Breast epithelium (tissue), 4 donors: ENCODE measurements at places on chromosomes 3 and 15.

- peak; percentile 43 for DNase-seq
These were observed 83.4 kb upstream of the POU1F1 start for GRCh38 chr3:87359826-87360225.

- no peak for DNase-seq
These were observed 73.4 kb downstream of the NUP210 start for GRCh38 chr3:13346481-13347389.

DNA sequence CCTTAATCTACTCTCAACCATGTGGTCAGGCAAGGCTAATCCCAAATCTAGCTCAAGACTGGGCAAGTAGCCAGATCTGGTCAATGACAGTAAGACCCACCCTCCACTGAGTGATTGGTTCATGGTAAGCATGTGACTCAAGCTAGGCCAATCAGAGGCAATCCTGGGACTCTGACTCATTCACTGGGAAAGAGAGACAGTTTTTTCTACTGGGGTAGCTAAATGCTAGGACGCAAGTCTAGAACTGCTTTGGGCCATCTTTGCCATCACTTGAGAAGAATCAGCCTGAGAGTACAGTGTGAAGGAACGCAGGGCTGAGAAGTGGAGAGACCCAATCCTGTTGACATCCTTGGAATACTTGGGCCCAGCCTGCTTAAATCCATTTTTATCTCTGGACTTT, 9.4 kb upstream of the RAD18 start:
- no peak for DNase-seq

DNA sequence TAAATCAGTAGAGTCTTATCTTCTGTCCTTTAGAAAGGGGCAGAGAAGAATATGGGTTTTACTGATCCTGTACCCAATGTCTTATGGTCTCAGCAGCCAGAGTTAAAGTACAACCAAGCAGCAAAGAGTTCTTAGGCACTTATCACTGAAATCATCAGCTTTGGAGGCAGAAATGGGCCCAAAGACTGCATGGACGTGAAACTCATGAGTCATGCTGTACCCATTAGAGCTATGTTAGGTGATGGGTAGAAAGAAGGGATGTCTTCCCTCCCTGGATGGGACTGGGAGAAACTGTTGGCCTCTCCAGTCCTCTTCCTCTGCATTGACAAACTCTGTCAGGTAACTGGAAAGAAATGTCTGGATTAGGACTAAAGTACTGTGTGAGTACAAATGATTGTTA, 63.4 kb downstream of the EOMES start:
- DNase-seq = no peak

- no peak for DNase-seq
These were observed 30.8 kb downstream of the PCOLCE2 start for GRCh38 chr3:142858043-142858442.

DNA sequence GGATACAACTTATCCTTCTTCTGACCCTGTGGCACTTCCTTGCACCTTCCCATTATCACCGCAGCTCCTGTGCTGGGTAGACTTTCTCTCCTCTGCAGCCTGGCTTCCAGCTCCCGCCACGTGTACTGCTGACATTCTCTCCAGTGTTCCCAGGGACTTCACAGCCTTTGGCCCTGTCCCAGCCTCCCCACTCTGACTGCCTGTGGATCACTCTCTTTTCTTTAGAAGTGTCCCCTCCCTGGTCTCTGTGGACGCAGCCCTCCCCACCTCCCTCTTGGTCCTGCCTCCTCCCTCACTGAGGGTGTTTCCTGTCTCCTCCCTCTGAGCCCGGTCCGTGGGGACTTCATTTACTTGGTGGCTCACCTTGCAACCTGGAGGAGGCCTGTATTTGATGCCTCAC, 17.4 kb downstream of the PDIA5 start:
- DNase-seq = no peak

DNA sequence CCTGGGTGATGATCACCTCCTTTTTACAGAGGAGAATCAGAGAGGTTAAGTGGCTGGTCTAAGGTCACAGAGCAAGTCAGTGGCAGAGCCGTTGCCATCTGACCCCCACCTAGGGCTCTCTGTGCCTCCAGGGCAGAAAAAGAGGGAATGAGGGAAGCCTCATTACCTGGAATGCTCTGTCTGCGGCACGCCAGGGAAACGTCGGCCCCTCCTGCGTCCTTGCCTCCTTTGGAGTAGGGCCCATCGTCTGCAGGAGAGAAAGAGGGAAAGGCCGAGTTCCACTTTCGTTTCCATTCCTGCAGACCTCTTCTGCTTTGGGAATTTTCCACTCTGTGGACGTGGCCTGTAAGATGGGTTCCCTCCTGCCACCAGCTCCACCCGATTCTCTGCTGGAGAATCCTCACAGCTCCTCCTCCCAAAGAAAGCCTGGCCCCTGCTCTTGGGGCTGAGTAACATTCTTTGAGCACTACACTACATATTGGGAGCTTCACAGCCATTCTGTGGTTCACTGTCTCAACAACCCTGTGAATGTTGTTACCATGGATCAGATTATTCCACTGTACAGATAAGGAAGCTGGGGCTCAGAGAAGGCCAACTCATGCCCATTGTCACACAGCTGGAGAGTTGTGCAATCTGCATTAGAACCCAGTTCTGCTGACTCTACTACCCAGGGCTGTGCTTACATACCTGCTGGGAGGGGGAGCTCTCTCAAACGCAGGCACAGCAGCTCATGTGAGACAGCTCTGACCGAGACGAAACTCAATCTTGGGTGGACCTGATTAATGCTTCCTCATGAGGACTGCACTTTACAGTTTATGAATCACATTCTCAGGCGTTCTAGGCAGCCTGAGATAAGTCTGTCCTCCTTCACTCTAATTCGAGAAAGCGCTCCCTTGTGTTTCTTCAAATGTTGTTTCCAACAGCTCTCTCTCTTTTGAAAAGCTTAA, 14.2 kb downstream of the GRIP2 start:
- no peak for DNase-seq

DNA sequence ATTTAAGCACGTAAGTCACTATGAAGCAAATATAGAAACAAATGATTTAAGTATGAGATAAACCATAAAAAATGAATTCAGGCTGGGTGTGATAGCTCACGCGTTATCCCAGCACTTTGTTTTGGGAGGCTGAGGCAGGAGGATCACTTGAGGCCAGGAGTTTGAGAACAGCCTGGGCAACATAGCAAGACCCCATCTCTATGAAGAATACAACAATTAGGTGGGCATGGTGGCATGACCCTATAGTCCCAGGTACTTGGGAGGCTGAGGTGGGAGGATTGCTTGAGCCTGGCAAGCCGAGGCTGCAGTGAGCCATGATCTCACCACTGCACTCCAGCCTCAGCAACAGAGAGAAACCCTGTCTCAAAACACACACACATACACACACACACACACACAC, 34.2 kb downstream of the TMCC1 start:
- DNase-seq = no peak

- DNase-seq = no peak
These were observed 1.1 kb downstream of the MTFMT start for GRCh38 chr15:65028338-65028737.

DNA sequence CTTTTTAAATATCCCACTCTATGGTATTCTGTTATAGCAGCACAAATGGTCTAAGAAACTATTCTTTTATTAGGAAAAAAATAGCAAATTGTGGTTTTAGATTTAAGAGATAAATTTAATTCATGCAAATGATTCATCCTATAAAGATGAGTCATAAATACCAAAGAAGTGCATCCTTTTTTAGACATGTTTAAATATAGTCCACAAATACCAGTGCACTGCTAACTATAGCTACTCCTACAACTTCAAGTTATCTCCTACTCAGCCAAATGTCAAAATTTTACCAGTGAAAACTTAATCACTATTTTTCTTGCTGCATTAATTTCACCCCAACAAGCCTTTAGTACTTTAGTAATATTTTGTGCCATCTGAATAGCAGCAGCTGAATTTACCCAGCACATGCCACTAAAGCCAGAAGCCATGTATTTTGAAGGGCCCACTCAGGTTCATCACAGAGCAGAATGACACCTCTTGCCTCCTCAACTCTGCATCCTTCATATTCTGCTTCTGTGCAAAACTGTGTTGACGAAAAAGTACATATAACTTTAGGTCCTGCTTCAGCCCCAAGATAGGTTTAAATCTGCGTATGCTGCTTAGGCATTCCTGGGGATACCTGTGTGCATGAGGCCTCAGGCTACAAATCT, 24.9 kb downstream of the CX3CR1 start:
- DNase-seq = no peak

DNA sequence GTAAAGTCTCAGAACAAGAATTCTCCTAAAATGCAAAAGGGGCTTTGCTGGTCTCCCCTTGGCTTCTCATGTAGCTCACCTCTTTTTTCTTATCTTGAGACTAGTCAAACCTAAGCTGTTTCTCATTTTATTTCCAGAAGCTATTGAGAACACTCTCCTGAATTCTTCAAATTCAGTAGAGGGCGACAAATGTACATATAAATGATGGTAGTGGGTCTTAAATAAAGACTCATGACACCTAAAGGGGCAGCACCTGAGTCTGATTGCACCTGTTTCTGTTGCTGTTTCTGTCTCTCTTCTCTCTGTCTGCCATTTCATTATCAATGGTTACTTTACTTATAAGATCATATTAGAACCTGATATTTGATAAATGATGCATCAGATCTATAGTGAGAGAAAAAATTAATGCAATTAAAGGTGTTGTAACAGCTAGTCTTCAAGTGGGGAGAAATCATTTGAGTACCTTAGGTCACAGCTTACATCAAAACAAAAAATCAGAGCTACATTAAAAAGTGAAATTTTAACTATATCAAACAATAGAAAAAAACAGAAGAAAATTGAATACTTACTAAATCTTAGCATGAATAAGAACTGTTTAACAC, 7.0 kb downstream of the ADIPOQ start:
- no peak for DNase-seq

- DNase-seq = no peak
These were observed 54.9 kb downstream of the IGF1R start for GRCh38 chr15:98703126-98703685.

DNA sequence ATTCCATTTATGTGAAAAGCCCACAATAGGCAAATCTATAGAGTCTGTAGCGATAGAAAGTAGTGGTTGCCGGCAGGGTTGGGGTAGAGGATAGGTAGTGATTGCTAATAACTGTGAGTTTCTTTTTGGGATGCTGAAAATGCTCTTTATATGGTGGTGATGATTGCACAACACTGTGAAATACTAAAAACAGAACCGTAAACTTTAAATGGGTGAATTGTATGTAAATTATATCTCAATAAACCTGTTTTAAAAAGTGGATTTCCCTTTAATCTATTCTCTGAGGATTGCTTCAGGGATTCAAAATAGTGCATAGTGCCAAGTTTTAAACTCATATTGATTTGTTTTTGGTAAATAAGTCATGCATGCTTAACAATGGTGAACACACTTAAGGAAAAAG, 140.2 kb downstream of the LPP start:
- DNase-seq = no peak

GRCh38 chr3:55491296-55491816, 4.2 kb upstream of the WNT5A start:
- DNase-seq = no peak

GRCh38 chr3:160061525-160061924, 72.9 kb downstream of the IL12A start:
- DNase-seq = no peak

GRCh38 chr15:66623801-66624453, 58.1 kb upstream of the LCTL start:
- DNase-seq = no peak

GRCh38 chr15:90295270-90295648, 29.8 kb downstream of the NGRN start:
- no peak for DNase-seq
